ENCODE measurements at places on chromosomes 2 and 18. TPM values are rescaled to one million over a fixed set of nuclear protein-coding genes. Genes with fewer than 3 reads are reported as not detected.

DNA sequence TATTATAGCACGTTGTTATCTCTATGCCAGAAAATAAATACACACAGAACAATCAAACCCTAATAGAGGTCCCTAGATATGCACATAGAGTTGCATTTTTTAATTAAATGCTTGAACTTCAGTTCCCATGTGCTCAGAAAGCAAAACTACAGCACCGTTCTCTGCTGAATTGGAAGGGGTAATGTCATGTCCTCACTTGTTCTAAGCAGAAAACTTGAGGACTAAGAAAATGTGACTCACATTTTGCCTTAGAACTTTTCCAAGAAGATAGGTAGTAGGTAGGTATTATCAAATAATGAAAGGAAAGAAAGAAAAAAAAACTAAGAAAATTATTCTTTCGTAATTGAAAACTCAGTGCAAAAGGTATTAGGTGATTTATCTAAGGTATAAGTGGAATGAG is 607.3 kb downstream of the ERBB4 start:
- H3K27ac ChIP-seq = no peak overlapping the region
- H3K4me1 ChIP-seq = peaks cover 40% of the 10 kb centered on the region
- no peaks in the 10 kb centered on the region for H3K36me3 ChIP-seq
- no peak for DNase-seq
- no peaks in the 10 kb centered on the region for H3K27me3 ChIP-seq

Gene ALPI
- total RNA-seq = not detected

DNA sequence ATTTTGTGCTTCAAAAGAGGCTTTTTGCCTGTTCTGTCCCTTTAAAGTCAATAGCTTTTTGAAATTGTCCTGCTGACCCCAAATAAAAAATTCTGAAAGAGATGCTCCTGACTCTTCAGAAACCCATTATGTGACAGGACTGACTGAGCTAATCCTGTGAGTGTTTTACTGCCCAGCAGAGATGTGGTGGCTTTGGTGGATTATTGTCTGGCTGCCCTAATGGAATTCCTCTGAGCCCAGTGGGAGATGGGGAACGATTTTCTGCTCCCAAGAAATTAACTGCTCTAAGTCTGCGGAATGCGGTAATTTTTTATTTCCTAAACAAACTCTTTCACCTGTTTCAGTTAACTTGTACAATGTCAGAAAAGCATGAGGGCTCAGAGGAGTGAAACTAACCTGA is 258.2 kb downstream of the IKZF2 start:
- H3K4me1 ChIP-seq = no peaks in the 10 kb centered on the region
- no peak for DNase-seq
- H3K27ac ChIP-seq = no peak overlapping the region
- H3K4me3 ChIP-seq = no peak overlapping the region
- H3K27me3 ChIP-seq = no peaks in the 10 kb centered on the region
- H3K36me3 ChIP-seq = no peaks in the 10 kb centered on the region

Gene ACVR1C
- 2.4 TPM for total RNA-seq

Gene PLGLB2
- 8.3 TPM for total RNA-seq

DNA sequence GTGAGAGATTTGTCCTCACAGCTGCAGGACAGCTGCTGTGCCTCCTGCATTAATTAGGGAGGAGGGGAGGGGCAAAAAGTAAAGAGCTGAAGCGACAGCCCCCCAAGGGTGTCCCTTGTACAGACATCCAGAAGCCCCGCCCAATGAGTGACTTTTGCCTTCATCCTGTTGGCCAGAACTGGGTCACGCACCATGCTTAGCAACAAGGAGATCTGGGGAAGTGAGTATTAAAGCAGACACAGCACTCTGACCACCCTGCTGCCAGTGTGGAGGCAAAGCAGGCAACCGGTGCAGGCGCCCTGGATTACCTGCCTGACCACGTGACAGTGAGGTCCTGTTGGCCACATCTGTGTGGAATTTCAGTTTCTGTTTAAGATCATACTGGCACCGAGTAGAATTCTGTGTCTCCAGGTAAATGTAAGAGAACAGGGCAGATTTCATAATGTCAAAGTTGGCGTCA is 21.5 kb upstream of the BIN1 start:
- H3K4me1 ChIP-seq = peaks cover 23% of the 10 kb centered on the region
- peaks cover under 1% of the 10 kb centered on the region for H3K36me3 ChIP-seq
- DNase-seq = no peak
- no peaks in the 10 kb centered on the region for H3K27me3 ChIP-seq
